HuH-7.5 (cell line): ENCODE measurements at places on chromosomes 7 and 10.

DNA sequence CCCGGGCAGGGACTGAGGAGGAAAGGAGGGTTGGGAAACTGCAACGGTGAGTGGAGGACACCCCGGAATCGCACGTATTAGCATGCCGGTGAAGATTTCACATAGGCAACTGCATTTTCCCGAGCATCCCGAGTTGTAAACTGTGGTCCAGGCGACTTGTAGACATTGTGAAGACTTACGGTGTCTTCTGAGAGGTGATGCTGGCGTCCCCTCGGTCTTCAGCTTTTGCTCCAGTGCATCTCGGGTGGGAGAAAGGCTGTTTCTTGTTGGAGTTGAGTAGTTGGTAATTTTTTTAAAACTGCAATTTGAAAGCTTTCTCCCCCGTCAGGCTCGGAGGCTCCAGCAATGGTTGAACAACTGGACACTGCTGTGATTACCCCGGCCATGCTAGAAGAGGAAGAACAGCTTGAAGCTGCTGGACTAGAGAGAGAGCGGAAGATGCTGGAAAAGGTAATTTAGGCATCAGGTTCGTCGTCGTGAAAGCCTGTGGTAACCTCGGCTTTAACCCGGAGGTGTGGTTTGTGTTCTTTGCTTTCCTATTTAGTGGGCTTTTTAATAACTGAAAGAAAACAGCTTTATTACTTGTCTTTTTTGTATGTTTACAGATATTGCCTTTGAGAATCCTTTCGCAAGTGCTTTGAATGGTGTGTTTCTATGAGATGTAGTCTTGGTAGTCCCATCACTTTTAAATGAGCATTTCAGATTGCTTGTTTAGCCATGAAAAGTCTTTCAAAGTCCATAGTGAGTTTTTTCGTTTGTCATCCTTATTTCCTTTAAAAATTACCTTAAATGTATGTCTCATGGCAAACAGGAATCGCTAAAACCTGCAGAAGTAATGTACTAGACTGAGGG lies 687 bp downstream of the HELLS start:
- peak; percentile 29 for DNase-seq

- DNase-seq: no peak
These were observed 25.1 kb downstream of the HHEX start for GRCh38 chr10:92714872-92715271.

DNA sequence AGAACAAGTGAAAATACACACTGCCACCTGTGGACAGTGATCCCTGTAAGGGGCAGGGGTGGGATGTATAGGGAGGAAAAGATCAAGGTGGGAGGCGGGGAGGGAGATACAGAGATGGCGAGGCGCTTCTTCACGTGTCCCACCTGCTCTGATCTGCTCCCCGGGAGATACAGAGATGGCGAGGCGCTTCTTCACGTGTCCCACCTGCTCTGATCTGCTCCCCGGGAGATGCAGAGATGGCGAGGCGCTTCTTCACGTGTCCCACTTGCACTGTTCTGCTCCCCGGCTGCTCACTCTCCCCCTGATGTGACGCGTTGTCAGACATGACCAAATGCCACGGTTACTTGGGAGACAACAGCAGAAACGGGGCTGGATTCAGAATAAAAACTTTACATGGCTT lies 308.3 kb upstream of the SHH start:
- no peak for DNase-seq

DNA sequence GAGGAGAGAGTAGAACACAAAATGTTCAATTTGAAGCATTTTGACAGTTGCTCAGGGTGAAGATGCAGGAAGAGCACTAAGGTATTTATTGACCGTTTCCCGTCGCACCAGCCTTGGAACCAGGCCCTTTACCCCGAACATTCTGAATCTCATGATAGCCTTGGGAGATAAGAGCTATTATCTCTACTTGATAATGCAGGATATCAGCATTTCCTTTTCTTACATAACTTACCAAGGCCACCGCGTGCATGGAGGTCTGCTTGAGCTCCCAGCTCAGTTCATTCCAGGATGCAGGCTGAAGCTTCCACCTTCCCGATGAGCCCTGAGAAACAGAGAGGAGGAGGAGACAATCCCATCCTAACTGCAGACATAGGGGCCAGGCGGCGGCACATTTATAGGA lies 324.2 kb upstream of the COBL start:
- DNase-seq: no peak

DNA sequence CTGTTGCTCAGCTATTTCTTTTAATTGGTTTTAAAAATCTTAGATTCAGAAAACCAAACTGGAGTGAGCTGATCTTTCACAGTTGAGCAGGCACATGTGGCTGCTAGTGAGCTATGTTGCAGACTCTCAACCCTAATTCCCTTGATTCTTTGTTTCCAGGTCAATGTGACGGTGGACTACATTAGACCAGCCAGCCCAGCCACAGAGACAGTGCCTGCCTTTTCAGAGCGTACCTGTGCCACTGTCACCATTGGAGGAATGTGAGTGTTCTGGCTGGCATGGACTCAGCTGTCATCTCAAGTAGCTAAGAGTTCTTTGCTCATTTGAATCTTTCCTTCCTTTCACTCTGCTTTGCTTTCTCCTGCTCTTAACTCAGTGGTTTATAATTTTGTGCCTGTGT lies 187.1 kb downstream of the LRRC4 start:
- no peak for DNase-seq

GRCh38 chr7:74338366-74339108 lies 49.3 kb downstream of the CLIP2 start:
- DNase-seq: no peak

DNA sequence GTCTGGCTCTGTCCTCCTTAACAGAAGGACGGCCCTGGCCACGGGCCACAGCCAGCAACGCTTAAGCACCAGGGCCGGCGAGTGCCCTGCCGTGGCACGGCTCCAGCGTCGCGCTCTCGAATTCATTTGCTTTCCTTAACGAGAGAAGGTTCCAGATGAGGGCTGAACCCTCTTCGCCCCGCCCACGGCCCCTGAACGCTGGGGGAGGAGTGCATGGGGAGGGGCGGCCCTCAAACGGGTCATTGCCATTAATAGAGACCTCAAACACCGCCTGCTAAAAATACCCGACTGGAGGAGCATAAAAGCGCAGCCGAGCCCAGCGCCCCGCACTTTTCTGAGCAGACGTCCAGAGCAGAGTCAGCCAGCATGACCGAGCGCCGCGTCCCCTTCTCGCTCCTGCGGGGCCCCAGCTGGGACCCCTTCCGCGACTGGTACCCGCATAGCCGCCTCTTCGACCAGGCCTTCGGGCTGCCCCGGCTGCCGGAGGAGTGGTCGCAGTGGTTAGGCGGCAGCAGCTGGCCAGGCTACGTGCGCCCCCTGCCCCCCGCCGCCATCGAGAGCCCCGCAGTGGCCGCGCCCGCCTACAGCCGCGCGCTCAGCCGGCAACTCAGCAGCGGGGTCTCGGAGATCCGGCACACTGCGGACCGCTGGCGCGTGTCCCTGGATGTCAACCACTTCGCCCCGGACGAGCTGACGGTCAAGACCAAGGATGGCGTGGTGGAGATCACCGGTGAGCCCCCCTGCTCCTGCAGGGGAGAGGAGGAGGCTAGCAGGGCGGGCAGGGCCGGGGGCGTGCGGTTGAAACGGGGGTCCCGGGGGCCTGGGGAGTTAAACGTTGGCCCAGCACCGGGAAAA lies at the start of gene HSPB1:
TSS of gene HSPB1 (plus strand) at position 327 of the 855 bp plus-strand sequence. CDS start at position 367, 40 bp downstream.
- DNase-seq: peak; percentile 66

DNA sequence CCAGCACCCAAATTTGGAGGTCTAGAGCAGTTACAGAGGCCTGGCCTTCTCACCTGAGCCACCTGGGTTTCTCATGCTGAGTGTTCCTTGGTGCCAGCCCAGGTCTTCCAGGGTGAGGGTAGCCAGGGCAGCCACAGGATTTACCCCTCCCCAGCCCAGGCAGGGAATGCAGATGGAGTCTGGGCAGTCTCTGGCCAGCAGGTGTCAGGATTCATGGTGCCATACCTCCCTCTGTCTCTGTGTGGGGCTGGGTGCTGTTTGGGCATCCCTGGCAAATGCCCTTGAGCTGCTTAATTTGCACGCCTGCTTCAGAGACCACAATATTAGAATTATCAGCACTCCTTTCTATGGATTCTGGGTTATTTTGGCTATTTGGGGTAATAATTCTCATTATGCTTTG lies 246.7 kb downstream of the GFRA1 start:
- DNase-seq: no peak

DNA sequence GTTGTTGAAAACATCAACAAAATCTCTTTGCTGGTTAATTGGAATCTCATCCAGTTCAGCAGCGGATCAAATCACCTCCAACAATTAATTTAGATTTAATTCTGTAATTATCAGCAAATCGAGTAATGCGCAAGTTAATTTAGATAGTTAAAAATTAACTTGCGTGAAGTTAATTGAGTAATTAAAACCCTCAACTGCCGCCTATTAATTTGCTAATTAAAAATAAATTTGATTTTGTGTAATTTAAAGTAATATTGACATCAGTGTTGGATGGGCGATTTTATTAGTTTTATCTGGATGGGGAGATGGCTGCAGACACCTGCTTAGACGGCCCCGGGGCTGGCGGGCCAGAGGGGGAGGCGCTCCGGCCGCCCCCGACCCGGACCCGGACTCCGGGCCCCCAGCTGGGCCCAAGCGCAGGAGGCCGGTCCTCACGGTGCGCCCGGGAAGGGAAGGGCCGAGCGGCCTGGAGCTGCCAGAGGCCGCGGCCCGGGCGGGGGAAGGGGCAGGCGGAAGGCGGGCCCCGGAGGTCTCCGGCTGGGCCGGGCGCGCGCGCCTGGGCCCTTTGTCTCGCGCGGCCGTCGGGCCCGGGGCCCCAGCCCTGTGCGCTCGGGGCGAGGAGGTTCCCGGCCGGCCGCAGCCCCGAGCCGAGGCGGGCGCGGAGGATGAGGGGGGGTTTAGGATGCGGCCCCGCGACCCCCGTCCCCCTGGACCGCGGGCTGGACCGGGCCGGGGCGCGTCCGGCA lies 3.3 kb upstream of the UNCX start:
- no peak for DNase-seq

GRCh38 chr7:94160719-94161435 lies 156.7 kb upstream of the BET1 start:
- DNase-seq: no peak

GRCh38 chr7:50207251-50207564 lies 97.3 kb upstream of the IKZF1 start:
- no peak for DNase-seq

- no peak for DNase-seq
These were observed 153.2 kb downstream of the MAD1L1 start for GRCh38 chr7:2079332-2080059.
